NAMALWA (cell line): ENCODE measurements at places on chromosomes 3 and 15.

DNA sequence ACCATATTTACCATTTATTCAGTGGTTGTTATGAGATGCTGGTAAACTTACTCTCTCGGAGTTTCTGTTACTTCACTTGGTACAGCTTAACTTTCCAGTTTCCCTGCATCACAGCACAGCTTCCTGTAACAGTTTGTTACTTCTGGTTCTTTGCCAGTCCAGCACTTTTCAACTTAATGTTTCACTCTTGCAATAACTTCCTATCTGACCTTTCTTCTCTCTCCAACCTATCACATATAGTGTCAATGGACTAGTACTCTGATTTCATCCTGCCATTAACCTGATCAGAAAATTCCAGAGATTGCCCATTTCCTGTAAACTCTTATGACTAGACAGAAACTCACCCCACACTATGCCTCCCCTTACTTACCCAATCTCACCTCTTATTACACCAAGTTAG lies 3.9 kb upstream of the ATP11B start:
- DNase-seq = peak; percentile 32

GRCh38 chr3:157494581-157495281 lies 8.5 kb downstream of the VEPH1 start:
- no peak for DNase-seq

DNA sequence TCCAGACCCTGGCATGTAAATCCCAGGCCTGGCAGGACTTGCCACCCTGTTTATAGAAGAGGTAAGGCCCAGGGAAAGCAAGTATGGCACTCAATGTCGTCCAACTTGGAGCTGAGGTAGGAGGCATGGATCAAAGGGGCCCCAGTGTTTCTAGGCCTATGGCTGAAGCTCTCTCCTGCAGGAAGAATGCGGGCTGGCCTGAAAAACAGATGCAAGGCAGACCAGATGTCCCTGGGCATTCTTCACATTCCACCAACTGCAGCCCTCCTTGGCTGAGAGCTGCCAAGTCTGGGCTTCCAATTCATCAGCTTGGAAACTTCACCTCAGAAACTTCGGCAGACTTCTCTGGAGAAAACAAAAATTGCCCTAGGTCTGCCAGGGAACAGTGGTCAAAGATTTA lies 22.2 kb downstream of the MESD start:
- no peak for DNase-seq

DNA sequence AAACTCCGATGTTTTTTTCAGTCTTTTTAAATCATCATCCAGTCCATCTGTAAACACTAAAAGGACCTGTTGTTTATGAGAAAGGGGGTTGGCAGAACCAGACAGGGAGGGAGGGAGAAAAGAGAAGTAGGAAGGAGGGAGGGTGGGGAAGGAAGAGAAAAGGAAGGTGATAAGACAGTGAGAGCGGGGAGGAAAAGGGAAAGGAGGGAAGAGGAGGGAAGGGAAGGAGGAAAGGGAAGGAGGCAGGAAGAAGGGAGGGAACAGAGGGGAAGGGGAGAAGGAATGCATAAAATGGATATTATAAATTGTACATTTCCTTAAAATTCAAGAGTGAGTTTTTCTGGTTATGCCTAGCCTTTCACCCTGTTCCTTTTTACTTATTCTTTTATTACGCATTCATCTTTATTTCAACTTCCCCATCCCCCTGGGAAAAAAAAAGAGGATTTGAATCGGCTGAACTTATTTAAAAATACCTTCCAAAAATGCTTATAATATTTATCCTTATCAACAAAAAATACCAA lies 50.1 kb upstream of the CAPN7 start:
- no peak for DNase-seq

DNA sequence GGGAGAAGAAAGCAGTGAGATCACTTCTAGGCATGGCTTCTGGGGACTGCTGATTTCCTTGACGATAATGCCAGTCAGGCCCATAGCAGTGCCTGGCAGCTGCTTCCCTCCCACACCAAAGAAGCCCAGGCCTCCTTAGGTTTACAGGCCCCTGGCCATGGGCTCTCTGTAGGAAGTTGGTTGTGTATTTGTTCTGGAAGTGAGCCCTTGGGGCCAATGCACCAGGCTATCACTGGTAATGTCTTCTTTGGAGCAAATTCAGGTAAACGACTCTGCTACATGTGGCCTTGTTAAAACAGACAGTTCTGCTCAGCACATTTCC lies 89.3 kb downstream of the CCNL1 start:
- no peak for DNase-seq

DNA sequence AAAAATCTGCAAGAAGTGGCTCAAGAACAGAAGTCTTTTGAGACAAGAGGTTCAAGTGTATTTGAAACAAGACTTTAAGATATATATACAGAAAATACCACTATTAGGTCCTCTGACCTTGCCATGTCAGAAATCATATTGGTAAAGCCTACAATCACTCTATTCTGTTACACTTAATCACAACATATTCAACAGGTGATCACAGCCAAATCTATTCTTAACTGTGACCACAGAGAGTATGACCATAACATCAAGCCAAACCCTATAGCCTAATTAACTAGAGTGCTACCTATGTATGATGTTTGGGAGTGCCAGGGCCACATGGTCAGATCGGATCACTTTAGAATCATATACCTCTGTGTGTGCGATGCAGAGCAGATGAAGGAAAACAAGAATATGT lies 2.2 kb downstream of the DNAJC19 start:
- DNase-seq = no peak

GRCh38 chr3:104359546-104359945 lies 1007.2 kb upstream of the ALCAM start:
- DNase-seq = no peak

DNA sequence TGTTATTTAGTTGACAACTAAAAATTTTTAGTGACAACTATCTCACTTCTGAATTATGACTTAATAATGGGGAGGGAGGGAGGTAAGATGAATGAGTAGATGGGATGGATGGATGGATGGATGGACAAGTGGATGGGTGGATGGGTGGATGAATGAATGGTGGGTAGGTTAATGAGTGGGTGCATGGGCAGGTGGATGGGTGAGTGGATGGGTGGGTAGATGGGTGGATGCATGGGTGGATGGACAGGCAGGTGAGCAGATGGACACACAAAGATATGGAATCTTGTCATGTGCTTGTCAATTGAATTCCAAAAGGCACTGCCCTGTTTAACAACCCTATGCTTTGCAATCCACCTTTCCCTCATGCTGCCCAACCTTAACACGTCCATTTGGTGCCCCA lies 41.5 kb downstream of the KLHL25 start:
- no peak for DNase-seq

DNA sequence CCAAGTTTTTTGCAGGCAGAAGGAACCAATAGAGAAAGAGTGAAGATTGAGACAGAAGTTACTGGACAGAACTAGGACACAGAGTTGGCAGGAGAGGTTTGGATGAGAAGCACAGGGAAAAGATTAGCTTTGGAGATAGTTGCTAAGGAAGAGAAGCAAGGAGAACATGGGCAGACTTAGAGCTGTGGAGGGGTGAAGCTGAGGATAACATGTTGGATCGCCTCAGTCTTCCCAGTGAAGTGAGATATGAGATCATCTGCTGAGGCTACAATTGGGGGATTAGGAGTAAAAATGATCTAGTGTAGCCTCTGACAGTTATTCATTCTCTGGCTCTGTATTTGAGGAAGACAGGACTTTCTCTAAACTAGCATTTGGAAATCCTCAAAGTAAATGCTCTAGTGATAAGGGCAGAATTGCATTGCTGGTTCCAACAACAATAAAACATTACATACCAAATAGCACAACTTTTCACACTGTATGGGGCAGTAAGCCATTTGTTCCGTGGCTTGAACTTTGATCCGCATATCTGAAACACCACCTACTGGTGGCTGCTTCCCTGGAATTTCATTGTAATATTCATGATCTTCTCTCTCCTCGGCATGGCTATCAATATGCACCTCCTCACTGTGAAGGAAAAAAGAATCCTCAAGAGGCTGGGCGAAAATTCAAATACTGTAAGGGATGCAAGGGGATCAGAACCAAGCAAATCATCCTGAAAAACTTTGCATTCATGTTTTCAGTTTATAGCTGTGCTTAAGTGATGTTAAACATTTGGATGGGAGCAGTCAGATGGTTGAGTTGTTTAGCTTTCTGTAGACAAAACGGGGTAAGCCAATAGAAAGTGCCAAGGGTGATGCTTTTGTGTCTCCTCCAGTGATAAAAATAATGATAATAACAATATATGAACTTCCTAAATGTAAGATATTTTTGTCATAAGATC lies 22.2 kb upstream of the EID1 start:
- peak; percentile 16 for DNase-seq

DNA sequence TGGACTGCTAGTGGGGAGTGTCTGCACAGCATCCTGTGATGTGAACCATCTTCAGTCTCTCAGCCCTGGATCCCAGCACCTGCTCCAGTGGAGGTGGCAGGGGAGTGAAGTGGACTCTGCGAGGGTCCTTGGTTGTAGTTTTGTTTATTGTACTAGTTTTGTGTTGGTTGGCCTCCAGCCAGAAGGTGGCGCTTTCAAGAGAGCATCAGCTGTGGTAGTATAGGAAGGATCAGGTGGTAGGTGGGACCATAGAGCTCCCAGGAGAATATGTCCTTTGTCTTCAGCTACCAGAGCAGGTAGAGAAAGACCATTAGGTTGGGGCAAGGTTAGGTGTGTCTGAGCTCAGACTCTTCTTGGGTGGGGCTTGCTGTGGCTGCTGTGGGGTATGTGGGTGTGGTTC lies 20.9 kb downstream of the NEK11 start:
- DNase-seq = peak; percentile 58

DNA sequence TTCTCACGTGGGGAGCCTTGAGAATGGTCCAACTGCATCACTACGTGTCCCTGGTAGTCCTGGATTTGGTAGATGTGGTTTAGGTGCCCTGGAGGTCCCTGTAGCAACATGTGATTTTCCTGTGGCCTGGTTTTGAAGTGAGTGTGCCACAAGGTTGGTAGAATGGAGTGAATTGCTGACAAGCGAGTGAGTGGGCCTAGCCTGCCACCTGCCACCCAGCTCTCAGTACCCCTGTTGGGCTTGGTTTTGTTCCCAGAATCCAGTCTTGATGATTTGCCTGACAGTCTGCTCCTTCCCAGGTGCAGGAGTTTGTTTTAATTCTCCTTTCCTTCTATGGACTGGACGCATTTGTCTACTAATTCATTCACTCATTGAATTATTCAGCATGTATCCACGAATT lies 19.4 kb downstream of the RPLP1 start:
- DNase-seq = no peak

- no peak for DNase-seq
Observed at GRCh38 chr3:65894679-65895453, 143.9 kb downstream of the MAGI1 start.

- no peak for DNase-seq
Observed at GRCh38 chr15:78912316-78912715, 32.5 kb downstream of the CTSH start.

DNA sequence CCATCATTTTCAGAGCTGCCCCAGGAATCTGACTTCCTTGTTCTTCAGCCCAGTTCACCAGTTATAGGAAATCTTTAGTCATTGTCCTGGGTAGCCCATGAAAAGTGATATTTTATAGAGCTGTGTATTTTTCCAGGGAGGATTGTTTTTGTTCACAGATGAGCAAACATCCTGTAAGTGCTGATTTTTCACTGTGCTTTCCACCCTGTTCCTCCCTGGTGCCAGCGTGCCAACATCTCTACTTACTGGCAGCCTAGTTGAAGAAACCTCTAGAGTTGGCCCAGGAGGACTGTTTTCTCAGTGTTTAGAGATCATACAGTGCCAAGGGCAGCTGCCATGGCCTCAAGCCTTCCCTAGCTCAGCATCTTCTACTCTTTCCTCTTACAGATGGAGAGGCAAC lies 41.3 kb downstream of the ST6GAL1 start:
- DNase-seq = no peak

DNA sequence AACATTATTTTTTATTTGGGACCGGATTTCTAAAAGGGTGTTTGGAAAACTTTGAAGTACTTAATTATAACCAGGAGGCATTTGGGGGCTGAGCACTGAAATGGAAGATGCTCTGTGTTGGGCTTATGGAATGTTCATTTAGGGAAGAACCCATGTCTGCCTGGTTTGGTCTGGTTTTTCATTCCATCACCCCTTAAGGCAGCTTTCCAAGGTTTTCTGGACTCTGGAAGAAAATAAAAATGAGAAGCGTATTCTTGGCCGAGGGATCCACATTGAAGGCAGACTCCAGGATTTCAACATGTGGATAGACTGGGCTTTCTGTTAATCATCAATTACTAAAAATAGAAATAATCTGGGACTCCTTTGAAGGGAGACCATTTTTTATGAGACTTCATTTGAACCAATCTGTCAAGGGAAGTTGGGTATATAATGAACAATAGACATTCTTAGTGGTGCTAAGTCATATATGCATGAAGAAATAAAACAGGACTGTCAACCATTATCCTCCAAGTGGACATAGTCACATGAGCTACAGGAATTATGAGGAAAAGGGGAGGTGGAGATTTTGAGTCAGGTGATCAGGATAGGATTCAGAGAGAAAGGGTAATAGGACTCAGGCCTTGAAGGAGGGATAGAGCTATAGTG lies 270.5 kb upstream of the ADAMTS9 start:
- no peak for DNase-seq

GRCh38 chr3:98596541-98597500 lies 3.4 kb upstream of the CPOX start:
- DNase-seq = peak; percentile 82

GRCh38 chr3:53599771-53600170 lies 105.4 kb downstream of the CACNA1D start:
- DNase-seq = no peak

DNA sequence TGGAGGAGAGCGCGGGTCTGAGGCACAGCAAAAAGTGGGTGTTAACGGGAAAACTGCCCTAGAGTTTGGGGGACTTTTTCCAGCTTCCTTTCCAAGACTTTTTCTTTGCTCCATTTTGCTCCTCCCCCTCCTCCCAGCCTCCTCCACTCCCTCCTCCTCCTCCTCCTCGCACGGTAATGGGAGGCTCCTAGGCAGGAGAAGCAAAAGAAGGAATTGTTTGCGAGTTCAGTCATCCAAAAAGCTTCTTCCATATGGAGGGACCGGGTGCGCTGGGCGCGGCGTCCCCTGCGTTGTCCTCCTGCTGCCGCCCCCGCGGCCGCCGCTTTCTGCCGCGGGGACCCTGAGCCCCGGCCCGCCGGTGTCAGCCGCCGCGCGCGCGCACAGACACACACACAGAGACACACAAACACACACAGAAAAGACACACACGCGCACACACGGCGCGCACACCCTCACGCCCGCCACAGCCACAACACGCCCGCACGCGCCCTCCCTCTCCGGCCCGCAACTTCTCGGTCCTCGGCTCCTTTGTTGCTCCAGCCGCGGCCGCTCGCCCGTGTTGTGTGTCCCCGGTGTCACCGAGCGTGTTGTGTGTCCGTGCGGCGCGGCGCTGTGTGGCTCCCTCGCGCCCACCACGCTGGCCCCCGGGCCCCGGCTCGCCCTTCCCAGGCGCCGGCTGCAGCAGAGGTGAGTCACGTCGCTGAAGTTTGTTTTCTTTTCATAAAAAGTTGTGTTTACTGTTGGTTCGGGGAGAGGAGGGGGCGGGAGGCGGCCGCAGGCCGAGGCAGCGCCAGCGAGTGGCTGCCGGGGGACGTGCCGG lies at the start of gene BOC:
Gene BOC (plus strand): TSS at position 228 of the 820 bp plus-strand sequence. CDS start 38,246 bp downstream, outside the sequence.
- DNase-seq = no peak

GRCh38 chr3:133592843-133593242 lies 19.4 kb downstream of the CDV3 start:
- DNase-seq = no peak
